ENCODE measurements at places on chromosomes 1 and 21.

DNA sequence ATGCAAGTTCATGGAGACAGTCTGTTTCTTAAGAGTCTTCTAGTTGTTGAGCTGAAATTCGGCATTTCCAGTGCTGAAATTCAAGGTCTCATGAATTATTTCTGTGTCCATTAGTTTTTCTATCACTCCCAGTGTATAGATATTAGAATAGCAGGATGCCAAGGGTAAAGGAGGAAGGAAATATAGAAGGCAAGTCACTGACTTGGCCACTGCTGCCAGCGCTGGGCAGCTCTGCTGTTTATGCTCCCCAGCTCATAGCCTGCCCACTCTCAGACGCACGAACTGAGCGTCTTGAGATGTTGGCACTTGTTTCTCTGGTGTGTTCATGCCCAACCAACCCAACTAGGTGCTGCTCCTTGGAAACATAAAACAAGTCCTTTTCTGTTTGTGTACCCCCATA, 110.1 kb downstream of the SLC45A1 start:
- no peak for DNase-seq

DNA sequence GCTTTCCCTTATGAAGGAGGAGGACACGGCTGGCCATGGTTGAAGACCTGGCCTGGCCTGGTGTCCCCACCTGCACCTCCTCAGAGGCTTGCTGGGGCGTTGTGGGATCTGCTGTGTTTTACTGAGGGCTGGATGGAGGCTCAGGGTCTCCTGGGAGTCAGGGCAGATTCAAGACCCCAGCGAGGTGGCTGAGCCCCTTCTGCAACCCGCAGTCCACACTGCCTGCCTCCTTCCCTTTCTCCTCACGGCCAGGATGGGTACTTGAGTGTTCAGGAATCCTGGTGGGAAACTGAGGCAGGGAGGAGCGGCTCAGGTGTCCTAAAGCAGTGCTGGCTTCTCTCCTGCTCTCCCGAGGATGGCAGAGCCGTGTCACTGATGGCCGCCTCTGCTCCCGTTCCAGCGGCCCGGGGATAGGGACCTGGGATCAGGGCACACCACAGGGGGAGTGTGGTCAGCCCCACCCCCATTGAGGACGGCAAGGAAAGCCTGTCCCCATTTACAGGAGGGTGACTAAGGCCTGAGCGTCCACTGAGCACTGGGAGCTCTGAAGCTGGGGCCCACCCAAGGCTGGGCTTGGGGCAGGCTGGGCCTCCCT, 47.5 kb downstream of the TRPM2 start:
- DNase-seq: no peak

GRCh38 chr1:17014671-17015567, 3.2 kb upstream of the ATP13A2 start:
- no peak for DNase-seq

GRCh38 chr1:48027533-48027835, 30.3 kb upstream of the TRABD2B start:
- no peak for DNase-seq

- no peak for DNase-seq
Measured at GRCh38 chr1:181133969-181134418, 45.5 kb downstream of the IER5 start.

GRCh38 chr1:197774466-197775281, 606 bp downstream of the DENND1B start:
- DNase-seq: peak; percentile 48

DNA sequence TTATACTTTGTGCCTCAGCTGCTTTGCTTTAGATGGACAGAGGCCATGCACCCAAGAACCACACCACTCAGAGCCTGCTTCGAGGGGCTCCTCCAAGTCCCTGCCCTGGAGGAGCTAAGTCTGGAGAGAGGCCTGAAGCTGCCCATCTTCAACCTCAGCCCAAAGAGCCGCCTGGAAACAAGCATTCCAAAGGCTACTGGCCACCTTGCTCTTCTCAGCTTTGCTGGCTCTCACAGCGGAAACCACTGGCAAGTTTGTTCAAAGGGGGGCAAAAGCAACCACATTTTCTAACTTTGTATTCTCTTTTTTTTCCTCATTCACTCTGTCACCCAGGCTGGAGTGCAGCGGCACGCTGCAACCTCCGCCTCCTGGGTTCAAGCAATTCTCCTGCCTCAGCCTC, 23.2 kb downstream of the VPS26C start:
- DNase-seq: no peak

DNA sequence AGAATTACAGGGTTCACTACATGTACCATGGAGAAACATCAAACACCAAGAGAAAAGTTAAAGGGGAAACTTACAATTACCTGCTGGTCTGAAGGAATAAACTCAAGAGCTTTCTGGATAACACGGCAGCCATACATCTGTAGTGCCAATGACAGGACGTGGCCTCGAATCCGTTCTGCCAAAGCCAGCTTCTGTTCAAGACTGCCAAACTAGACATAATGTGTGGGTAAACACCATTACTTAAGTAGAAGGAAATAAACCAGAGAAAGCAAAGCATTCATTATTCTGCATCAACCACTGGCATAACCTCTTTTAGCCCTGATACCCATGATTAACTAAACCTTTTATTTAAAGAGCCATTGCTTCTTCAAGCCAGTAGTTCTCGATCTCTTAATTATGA, 41.5 kb upstream of the SDC3 start:
- no peak for DNase-seq

DNA sequence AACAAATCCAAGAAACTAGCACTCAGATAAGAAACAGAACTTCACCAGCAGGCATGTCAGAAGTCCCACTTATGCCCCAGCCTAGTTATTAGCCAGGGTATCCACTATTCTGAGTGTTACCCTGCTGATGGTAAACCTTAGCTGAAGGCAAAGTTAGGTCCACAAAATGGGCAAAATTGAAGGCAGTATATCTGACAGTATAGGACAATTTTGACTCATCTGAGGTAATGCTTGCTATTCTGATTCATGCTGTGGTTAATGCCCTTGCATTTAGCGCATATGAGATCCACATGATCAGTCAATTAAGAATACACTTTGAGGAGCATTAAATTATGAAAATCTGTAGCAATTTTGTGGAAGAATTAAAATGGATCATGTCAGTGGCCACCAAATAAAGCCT, 15.1 kb downstream of the IFI44 start:
- no peak for DNase-seq

DNA sequence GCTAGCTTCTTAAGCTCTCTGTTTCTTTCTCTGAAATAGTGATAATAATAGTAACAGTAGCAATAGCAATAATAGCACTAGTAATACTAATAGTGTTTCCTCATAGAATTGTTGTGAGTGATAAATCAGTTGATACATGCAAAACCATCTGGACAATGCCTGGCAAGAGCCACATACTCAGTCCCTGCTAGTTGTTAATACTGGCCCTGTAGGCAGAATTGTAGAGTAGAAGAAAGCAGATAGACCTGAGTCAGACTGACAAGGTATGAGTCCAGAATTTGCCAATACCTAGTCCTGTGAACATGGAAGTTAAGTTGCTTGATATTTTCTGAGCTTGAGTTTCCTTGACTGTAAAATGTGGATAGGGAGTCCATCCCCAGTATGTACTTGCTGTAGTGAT, 171.9 kb downstream of the C1orf21 start:
- no peak for DNase-seq

- DNase-seq: no peak
Measured at GRCh38 chr21:44532712-44533111, 7.3 kb downstream of the KRTAP10-1 start.

DNA sequence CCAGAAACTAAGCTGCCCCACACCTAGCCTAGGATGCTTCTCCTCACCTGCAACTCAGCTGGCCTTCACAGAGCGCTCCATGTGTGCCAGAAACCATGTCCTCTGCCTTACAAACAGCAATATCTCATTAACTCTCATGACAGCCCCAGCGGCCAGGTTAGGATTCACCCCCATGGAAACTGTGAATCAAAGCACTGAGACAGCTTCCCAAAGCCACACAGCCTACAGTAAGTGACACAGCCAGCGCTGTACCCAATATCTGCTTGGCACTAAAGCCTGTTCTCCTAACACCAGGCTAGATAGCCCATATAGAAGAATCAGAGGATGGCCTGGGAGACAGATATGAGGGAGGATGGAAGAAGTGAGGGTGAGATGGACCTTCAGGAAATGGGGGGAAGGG, 13.5 kb downstream of the KCNN3 start:
- no peak for DNase-seq

GRCh38 chr1:226864311-226864710, 6.1 kb upstream of the PSEN2 start:
- no peak for DNase-seq

GRCh38 chr1:162248854-162249535, 127.7 kb downstream of the SPATA46 start:
- DNase-seq: no peak

- DNase-seq: no peak
Measured at GRCh38 chr1:167520711-167521206, 2.4 kb upstream of the CD247 start.

DNA sequence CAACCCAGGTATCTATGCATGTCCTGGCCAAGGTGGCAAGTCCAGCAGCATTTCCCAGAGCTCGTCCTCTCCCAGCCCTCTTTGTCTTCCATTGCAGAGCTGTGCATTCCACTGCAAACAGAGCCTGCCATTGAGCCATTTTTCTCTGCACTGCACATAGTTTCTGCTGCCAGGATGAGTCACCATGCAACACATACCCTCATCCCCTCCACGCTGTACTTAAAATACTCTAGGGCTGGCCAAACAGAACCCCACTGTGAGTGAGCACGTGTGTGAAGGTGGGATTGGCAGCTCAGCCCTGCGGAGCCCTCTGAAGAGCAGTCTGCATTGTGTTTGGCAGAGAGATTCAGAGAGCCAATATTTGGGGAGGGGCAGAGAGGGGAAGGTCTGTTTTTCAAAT, 3.9 kb upstream of the ATP1B1 start:
- DNase-seq: no peak

- DNase-seq: no peak
Measured at GRCh38 chr1:167842872-167843271, 71.1 kb downstream of the ADCY10 start.

- no peak for DNase-seq
Measured at GRCh38 chr21:39670701-39671100, 58.0 kb downstream of the B3GALT5 start.

GRCh38 chr1:91876040-91876470, 9.9 kb downstream of the TGFBR3 start:
- no peak for DNase-seq

DNA sequence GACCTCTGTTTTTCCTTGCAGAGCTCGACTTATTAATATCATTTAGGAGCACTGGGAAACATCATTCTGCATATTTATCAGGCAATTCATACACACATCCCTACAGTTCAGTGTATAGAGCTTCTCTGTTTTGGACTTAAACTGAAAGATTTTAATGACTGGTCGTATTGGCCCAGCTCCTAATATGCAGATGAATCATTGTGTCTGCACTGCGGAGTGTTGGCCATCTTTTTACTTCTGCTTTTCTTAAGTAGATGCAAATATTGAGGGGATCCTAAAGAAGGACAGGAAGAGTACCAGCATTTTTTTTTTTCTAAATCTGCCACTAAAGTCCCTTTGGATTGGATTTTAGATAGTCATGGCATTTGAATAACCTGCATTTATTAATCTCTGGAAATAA, 154.8 kb downstream of the BACH1 start:
- DNase-seq: no peak

- peak; percentile 2 for DNase-seq
Measured at GRCh38 chr1:192159781-192160180, 1.5 kb downstream of the RGS18 start.

DNA sequence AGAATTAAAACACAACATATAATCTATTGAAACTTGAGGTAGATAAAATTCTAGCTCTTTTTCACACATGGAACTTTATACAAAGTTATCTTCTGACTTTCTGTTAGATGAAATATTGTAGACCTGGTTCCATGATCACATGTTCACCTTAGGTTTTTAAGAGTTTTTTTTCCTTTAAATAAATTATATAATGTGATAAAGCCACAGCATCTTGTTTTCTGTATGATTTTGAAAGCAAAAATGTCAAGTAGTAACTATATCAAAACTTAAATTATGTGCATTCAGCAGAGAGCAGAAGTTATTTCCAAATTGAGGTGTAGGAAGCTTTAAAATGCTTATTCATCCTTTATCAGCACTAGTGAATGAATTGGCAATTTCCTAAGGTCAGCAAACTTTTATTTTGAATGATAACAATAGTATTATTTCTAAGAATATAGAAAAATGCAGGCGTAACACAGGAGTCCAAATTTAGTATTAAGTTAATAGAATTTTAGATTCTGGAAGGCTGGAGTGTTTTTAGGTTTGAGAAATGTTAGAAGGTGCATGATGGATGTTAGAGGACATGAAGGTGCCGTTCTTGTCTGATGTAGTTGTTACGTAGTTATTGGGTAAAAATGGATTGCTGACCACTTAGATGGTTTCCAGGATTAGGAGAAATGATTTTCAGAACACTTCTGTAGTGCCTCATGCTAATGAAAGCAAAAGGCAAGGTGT, 17.5 kb downstream of the BACH1 start:
- DNase-seq: no peak

- no peak for DNase-seq
Measured at GRCh38 chr1:14715802-14716201, 117.3 kb downstream of the KAZN start.

GRCh38 chr1:164671323-164671965, 112.5 kb downstream of the PBX1 start:
- no peak for DNase-seq

DNA sequence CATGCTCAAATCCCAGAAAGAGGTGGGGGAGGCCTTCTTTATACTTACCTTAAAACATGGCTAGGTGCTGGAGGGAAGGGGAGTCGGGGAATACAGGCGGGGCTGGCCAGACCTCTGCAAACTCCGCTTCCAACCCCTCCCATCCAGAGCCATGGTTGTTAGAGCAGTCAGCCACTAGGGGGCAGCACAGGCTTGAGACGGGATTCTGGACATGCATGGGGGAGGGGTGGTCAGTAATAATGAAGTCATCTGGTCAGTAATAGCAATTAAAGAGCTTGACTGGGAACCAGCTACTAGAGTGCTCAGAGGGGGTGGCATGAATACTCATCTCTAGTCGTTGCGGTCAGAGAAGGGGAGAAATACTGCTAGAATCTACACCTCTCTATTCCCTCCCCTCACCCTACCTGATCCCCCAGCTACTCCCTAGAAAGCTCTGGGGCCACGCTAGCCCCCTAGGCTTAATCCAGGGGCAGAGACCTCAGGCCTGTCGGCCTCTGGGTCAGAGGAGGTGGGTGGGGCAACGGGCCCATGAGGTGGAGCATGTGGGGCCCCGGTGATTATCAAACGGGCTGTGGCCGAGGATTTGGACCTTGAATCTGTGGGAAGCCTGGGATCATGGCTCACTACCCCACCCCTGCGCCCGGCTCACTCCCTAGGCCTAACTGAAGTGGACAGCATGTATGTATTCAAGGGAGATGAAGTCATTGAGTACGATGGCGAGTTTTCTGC, 2.9 kb downstream of the CASQ1 start:
- DNase-seq: peak; percentile 68

Measured in CD4-positive, alpha-beta memory T cell (primary cell).